ENCODE measurements at places on chromosomes 4 and X.

DNA sequence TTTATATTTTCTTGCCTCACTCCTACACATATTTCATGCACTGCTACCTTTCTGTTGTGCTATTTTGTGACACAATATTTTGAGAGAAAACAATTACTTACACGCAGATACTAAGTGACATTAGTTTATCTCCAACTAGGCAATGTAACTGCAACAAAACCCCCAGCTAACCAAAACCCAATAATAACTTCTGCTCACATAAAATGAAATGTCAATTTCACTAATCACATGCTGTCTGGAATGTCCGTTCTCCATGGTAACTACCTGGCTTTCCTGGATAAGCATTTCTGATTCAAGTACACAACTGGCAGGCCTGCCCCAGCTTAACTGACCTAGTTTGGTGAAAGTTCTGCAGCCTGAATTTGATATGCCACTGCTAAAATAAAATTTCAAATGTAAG, 313.5 kb downstream of the TMA16 start:
- DNase-seq = no peak

GRCh38 chrX:12245650-12246645, 107.7 kb downstream of the FRMPD4 start:
- peak; percentile 48 for DNase-seq

GRCh38 chr4:186297013-186297645, 31.1 kb downstream of the F11 start:
- DNase-seq = peak; percentile 70

DNA sequence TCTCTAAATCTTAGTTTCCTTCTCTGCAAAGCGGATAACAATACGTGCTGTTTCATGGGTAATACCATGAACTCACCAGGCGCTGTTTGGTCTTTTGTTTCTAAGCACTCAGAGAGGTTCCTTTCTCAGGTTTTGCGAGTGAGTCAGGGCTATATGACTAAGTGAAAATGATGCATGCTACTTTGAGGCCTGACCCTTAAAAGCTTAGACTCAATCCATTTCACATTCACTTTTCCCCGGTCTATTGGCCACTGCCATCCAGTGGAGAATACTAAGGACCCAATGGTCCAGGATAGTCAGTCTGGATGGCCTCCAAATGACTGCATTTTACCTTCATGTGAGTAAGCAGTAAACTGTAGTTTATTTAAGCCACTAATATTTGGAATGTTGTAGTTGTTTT, 400.8 kb upstream of the SLIT2 start:
- peak; percentile 22 for DNase-seq

GRCh38 chrX:69493766-69494165, 10.4 kb upstream of the NALF2 start:
- DNase-seq = no peak

- DNase-seq = peak; percentile 15
Measured at GRCh38 chr4:185470501-185471195, 885 bp downstream of the CCDC110 start.

DNA sequence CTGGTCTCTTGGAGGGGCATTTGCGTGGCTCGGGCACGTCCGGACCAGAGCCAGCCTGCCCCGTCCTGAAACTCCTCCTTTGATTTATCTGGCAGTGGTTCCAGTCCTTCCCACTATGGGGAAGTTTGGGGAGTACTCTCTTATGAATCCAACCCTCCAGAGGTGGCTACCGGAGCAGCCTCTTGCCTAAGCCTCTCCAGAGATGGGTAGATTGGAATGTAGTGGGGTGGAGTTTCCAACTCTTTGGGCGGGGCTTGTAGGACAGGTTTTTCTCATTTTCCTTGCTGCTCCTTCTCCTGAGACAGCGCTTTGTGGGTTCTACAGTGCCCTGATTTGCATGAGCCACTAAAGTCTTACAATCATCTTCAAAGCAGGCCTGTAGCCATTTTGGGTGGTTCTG, 60.1 kb upstream of the XAGE1B start:
- DNase-seq = no peak

DNA sequence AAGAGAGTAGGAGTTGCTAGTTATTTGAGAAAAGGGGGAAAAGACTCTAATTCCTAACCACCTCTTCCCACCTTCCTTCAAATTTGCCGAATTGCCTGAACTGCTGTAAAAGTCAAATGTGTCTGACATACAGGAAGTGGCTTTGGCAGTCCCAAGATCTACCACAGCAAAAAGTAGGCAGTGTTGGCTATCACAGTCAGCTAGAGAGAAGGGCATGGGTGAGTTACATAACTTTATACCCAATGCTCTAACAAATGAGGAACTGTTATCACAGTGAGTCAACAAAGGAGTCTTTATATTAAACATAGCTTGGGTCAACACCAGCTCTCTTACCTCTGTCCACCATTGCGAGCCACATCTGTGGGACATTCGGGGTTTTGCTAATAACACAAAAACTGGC, 2.4 kb upstream of the MBNL3 start:
- DNase-seq = no peak

- no peak for DNase-seq
Measured at GRCh38 chr4:153023692-153024394, 87.7 kb downstream of the FHDC1 start.

DNA sequence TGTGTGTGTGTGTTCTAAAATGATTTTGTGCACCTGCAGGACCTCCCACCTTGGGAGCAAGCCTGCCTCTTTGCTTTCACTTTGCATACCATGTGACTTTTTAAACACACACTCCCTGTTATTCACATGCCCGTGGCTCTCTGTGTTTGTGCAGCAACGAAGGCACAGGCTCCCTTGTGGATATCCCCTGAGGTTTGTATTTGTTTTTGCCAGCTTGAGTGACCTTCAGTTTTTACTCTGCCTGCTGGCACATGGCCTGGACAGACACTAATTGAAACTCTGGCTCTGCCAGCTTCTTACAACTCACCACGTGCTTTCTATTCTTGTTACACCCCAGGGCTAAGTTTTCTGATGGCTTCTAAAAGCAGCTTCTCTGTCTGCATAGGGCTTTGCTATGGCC, 885.8 kb downstream of the SH3BGRL start:
- no peak for DNase-seq

DNA sequence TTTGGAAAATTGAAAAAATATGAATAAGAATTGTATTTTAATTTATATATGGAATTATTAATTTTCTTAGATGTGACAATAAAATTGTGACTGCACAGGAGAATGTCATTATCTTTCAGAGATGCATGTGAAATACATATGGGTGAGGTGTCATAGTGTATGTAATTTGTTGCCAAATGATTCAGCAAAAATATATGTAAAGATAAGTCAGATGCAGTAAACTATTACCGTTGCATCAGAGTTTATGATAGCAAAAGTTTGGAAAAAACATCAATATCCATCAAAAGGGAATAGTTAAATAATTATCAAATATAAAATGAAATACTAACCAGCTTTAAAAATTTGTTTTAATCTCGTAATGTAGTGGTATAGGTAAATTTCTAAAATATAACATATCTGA, 10.4 kb upstream of the SLC7A11 start:
- DNase-seq = no peak

DNA sequence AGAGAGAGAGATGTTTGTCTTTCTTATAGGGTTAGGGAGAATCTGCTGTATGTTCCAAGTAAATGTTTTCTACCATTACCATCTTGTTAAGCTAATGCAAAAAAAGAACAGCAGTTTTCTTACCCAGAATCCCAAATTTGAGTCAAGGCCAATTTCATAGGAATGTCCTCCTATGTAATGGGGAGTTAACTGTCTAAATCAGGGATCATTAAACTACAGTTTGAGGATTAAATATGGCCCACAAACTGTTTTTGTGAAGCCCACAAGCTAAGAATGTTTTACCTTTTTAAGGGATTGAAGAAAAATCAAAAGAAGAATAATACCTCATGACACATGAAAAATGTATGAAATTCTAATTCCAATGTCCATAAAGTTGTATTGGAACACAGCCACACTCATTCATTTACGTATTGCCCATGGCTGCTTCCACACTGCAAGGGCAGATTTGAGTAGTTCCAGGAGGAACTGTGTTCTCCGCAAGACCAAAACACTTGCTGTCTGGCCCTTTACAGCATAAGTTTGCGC, 113.2 kb upstream of the SPRY1 start:
- DNase-seq = no peak

DNA sequence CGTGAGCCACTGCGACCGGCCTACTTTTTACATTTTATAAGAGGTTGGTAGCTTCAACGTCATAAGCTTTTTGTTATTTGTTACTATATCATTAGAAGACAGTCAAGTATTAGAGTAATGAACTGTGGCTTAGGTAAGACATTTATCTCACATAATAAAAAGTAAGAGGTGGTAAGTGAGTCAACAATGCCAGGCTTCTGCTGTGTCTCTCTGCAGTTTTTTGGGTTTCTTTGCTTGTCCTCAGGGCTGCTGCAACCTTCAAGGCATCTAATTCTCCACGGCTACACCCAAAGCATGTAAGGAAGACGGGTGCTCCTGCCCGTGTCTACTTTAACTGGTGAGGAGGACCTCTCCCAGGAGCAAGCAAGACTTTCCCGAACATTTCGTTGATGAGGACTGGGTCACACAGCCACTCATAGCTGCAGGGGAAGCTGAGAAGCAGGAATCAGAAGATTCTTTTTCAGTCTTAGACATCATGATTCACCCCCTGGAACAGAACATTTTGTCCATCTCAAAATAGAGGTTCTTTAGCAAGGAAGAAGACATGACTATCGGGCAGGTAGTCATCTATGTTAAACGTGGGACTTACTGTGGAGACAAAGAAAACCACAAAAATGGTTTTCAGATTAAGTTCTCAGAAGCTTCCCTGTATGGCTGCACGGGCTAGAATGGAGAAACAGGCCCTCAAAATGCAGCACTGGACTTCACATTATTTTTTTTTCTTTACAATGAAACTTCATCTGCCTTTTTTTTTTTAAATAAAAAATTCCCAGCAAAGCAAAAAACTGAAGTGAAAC, 13.0 kb upstream of the RHOH start:
- DNase-seq = no peak

- DNase-seq = no peak
Measured at GRCh38 chr4:156538210-156538609, 433.4 kb downstream of the PDGFC start.

DNA sequence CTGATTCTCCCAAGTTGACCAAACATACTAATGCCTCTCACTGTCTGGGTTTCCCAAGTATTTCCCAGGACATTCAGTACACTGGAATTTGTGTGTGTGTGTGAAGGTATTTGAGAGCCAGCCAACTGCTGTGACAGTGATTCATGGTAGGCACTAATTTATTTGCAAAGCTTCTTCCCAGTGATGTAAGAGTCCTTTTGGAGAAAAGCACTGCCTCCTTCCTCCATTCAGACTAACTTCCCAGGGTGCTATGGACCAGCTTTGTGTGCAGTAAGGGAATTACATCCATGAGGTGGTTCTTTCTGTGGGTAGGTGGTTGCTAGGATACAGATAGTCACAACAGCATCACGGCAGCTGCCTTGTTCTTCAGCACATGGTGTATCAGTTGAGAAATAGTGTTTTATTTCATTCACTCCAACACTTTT, 8.7 kb downstream of the EGF start:
- DNase-seq = peak; percentile 63

DNA sequence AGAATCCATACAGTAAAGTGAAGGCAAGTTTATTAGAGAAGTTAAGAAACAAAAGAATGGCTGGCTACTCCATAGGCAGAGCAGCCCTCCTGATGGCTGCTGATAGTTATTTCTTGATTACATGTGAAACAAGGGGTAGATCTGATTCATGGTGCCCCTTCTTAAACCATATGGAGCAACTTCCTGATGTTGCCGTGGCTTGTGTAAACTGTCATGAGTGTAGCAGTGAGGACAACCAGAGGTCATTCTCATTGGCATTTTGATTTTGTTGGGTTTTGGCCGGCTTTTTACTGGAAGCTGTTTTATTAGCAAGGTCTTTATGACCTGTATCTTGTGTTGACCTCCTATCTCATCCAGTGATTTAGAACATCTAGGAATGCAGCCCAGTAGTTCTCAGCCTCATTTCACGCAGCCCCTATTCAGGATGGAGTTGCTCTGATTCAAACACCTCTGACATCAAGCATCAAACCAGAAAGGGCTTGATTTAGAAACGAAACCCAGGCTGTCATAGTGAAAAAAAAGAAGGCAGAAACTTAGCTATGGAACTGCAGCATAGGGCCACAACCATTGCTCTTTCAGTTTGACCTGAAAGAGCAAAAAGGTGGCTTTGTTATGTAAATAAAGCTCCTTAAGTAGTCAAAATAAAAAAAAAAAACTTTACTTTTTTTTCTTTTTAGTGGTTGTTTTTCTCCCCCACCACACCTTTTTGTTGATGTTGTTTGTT, 37.8 kb downstream of the SPCS3 start:
- DNase-seq = no peak

- DNase-seq = no peak
Measured at GRCh38 chr4:169150806-169151205, 120.0 kb downstream of the SH3RF1 start.

DNA sequence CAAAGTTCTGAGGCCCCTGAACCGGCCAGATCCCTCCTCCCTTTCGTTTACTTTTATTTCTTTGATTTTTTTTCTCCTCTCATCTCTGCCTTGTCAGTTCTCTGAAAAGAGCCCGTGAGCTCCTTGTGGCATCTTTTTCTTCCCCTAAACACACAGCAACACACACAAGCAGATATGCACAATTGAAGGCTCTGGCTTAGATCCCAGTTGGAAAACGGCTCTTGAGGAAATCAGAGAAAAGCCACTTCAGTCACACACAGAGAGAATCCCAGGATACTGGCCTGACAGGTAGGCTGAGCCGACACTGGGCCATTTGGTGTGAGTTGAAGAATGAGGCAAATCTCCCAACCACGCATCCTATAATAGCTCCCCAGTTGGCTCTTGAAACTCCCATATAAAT, 12.9 kb downstream of the DIPK2B start:
- DNase-seq = no peak

GRCh38 chr4:57148177-57148576, 38.0 kb upstream of the IGFBP7 start:
- DNase-seq = no peak

GRCh38 chrX:39201305-39201990, 400.2 kb downstream of the MID1IP1 start:
- no peak for DNase-seq

- no peak for DNase-seq
Measured at GRCh38 chr4:159017323-159018026, 85.4 kb upstream of the RAPGEF2 start.

GRCh38 chrX:9997524-9997923, 30.4 kb downstream of the CLDN34 start:
- no peak for DNase-seq

GRCh38 chrX:95629737-95630136, 1054.9 kb upstream of the DIAPH2 start:
- no peak for DNase-seq

- DNase-seq = no peak
Measured at GRCh38 chr4:52966172-52966571, 104.1 kb downstream of the RASL11B start.

Measured in GM03348 (cell line).